ENCODE measurements at places on chromosomes 5 and 9. TPM values are rescaled to one million over a fixed set of nuclear protein-coding genes. Genes with fewer than 3 reads are reported as not detected.

DNA sequence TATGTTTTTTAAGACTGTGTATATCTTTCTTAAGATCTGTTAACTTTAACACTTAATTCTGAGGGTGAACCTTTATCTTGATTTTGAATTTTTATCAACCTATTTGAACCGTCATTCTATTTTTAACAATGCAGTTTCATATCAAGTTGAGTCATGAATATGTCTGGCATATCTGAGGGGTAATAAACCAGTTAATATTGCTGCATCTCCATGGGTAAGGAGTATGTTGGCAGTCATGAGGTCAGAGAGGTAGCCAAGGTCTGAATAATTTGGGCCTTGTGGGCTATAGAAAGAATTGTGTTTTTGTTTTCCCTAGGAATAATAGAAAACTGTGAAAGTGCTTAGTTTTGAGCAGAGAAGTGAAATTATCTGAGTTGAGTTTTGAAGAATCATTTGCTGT lies 419.0 kb downstream of the PLK2 start:
- no peak overlapping the region for H3K4me3 ChIP-seq
- no peak overlapping the region for H3K27ac ChIP-seq
- DNase-seq, result no peak
- H3K4me1 ChIP-seq, result no peaks in the 10 kb centered on the region
- no peaks in the 10 kb centered on the region for H3K36me3 ChIP-seq

- H3K27me3 ChIP-seq, result no peaks in the 10 kb centered on the region
- H3K4me1 ChIP-seq, result no peaks in the 10 kb centered on the region
- DNase-seq, result no peak
- no peaks in the 10 kb centered on the region for H3K36me3 ChIP-seq
- no peak overlapping the region for H3K27ac ChIP-seq
- H3K4me3 ChIP-seq, result no peak overlapping the region
These were observed 158.9 kb downstream of the APBA1 start for GRCh38 chr9:69513141-69513820.

DNA sequence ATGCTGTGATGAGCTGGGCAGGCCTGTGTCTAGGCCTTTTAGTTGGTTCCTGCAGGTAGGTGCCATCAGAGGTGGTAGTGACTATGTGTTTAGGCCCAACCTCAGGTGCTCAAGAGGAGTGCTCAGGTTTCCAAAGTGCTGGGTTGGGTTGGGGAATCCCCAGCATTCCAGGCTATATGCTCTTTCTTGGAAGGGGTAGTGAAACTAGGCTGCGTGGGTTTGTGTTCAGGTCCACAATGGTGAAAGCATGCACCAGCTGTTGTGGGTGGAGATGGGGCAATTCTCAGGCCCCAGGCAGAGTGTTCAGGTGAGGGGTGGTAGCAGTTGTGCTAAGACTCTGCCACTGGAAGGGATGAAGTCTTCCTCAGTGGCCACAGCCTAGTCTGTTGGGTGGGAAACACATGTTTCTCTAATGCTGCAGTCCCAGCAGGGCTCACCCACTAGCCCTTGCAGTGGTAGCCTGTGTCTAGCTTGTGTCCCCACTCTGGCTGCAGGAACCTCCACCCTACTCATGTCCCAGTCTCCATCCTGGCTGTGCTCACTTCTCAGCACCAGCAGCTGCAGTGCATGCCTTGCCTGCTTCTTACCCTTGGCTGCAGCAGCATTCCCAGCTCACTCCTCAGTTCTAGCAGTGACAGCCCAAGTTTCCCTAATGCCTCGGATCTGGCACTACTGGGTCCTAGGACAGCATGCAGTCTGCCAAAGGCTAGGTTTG lies 78.9 kb downstream of the FAM170A start:
- DNase-seq, result no peak
- no peaks in the 10 kb centered on the region for H3K36me3 ChIP-seq
- no peaks in the 10 kb centered on the region for H3K27me3 ChIP-seq
- H3K27ac ChIP-seq, result no peak overlapping the region
- no peak overlapping the region for H3K4me3 ChIP-seq

DNA sequence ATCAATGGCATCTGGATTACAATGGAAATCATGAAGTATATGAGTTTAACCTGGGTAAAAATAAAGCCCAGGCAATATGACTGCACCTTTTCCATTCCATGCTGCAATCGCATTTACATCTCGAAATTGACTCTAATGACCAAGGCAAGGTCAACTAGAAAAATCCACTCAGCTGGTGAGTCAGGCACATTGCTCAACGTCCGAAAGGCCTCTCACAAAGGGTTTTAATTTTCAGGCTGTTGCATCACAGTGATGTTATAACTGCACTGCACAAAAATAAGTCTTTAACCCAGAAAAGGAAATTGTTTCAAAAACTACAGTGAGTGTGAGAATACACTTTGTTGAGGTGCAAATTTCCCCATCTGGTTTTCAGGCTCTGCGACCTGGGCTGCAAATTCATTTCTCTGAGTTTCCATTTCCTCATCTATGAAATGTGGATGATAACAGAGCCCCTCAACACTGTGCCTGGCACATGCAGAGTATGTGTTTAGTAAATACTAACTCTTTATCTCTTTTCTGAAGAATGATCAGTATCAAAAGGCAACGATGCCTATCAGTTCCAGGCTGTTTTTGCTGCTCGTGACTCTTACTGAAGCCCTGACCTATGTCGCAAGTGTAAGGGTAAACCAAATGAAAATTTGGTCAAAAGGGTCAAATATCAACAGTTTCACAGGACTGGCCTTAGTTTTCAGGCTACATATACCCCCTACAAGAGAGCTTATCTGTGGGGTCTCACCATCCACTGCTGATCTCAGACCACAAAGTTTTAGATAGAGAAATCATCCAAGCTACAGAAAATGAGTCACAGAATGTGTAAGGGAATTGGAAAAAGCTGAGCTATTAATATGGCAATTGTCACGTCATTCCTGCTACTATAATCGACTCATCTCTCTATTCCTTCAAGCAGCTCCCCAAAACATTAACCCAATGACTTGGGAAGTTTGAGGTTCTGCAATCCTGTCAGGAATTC lies 4.1 kb downstream of the NFIL3 start:
- DNase-seq, result peak; percentile 74
- H3K36me3 ChIP-seq, result no peaks in the 10 kb centered on the region
- no peaks in the 10 kb centered on the region for H3K27me3 ChIP-seq
- no peaks in the 10 kb centered on the region for H3K4me1 ChIP-seq

- H3K4me3 ChIP-seq, result no peak overlapping the region
- no peak overlapping the region for H3K27ac ChIP-seq
- no peak for DNase-seq
- H3K27me3 ChIP-seq, result no peaks in the 10 kb centered on the region
These were observed 106.6 kb upstream of the PJA2 start for GRCh38 chr5:109516390-109516789.

DNA sequence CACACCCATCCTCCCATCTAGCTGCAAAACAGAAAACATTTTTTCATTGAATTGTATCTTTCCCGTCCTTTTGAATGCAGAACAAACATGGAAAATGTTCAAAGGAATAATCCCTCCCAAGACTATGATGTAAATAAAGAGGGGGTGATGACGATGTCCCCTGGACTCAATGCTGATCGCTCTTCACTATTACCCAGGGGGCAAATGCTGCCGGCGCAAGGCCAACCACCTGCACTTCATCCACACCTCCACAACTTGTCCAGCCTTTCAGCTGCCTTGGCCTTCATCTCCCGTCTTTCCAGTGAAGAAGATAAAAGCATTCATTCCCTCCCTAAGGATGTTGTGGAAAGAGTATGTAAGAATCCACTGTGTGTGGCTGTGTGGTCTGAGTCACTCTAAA lies 240.3 kb downstream of the AGTPBP1 start:
- H3K36me3 ChIP-seq, result no peaks in the 10 kb centered on the region
- no peak overlapping the region for H3K27ac ChIP-seq
- H3K4me3 ChIP-seq, result no peak overlapping the region
- no peaks in the 10 kb centered on the region for H3K27me3 ChIP-seq
- H3K4me1 ChIP-seq, result no peaks in the 10 kb centered on the region

DNA sequence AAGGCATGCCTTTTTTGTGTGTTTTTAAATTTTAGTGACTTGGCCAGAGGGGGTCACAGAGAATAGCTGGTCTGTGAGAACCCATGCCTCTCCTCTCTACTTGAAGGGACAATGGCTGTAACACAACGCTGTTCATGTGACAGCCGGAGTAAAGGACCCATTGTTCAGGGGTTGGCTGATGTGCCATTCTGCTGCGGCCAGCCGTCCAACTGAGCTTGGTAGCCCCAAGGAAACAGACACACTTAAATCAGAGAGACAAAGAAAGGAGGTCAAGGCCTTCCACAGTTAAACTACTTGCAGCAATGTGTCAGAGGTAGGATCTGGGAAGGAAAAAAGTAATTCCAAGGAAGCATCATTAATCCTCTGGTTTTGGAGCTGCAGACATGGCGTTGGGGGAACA lies 8.1 kb downstream of the MEGF10 start:
- H3K27me3 ChIP-seq, result no peaks in the 10 kb centered on the region
- H3K4me3 ChIP-seq, result no peak overlapping the region
- no peak overlapping the region for H3K27ac ChIP-seq
- H3K4me1 ChIP-seq, result no peaks in the 10 kb centered on the region

GRCh38 chr9:16289639-16290038 lies 580.8 kb downstream of the BNC2 start:
- H3K27me3 ChIP-seq, result no peaks in the 10 kb centered on the region
- no peak for DNase-seq
- no peaks in the 10 kb centered on the region for H3K36me3 ChIP-seq

Gene HTR4
- total RNA-seq, result not detected

Gene TSC1
- total RNA-seq, result 14.2 TPM

Gene NFIL3
- total RNA-seq, result 18.0 TPM

Gene C9orf153
- total RNA-seq, result 0.19 TPM
